HFF-Myc (cell line): ENCODE measurements at places on chromosomes 7 and 10.

- no peak for DNase-seq
Measured at GRCh38 chr10:14389981-14390590, 59.4 kb upstream of the FRMD4A start.

DNA sequence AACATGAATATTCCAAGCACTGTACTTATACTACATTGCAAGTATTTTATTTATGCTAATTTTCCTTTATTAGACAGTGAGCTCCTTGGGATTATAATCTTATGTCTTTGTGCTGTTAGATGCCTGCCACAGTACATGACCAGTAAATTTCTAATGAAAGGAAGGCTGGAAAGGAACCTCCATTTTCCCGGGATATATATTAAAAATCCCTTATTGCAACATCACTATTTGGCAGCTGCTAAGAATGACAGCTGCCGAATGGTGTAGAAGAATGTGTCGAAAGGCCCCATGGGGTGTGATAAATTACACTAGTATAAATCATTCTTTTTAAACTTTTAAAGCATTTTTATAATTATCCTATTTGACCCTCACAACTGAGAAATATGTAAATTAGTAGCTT is 59.1 kb downstream of the TFAM start:
- no peak for DNase-seq

DNA sequence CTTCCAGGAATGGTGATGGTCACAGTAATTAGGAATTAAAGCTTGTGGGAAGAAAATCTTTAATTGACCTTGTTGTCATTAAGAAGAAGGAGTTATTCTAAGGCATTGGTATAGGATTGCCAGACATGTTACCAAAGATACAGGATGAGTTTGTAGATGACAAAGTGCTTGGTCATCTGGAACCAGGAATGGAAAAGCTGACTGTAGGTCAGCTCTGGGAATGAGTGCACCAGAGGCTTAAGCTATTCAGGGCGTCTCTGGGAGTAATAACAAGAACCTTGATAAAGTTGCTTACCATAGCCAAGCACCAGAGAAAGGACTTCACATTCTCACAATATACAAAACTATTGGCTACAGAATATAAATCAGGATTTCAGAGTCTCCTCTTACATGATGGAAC is 89.0 kb downstream of the PHTF2 start:
- DNase-seq = no peak

- no peak for DNase-seq
Measured at GRCh38 chr7:128790315-128791041, 1.3 kb upstream of the CCDC136 start.

GRCh38 chr10:97782455-97783228 is 10.8 kb upstream of the SFRP5 start:
- no peak for DNase-seq

GRCh38 chr7:108380517-108380916 is 75.7 kb downstream of the NRCAM start:
- DNase-seq = no peak

GRCh38 chr7:3430588-3430987 is 129.5 kb downstream of the SDK1 start:
- DNase-seq = no peak

DNA sequence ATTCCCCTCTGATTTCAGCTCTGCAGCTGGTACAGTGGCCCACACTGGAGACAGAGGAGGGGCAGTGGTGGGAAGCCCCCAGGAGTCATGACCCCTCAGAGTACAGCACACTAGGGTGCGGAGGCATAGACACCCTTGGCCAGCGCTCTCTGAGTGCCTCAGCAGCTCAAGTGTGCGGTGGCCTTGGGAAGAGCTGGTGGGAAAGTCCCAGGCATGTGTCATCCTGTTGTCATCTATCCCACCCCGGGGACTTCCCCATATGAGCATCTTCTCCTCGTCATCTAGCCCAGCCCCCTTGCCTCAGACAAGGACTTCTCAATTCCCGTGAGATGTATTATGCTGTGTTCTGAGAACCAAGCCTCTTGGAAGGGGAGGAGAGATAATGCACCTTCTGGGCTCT is 15.6 kb upstream of the PPIF start:
- no peak for DNase-seq

DNA sequence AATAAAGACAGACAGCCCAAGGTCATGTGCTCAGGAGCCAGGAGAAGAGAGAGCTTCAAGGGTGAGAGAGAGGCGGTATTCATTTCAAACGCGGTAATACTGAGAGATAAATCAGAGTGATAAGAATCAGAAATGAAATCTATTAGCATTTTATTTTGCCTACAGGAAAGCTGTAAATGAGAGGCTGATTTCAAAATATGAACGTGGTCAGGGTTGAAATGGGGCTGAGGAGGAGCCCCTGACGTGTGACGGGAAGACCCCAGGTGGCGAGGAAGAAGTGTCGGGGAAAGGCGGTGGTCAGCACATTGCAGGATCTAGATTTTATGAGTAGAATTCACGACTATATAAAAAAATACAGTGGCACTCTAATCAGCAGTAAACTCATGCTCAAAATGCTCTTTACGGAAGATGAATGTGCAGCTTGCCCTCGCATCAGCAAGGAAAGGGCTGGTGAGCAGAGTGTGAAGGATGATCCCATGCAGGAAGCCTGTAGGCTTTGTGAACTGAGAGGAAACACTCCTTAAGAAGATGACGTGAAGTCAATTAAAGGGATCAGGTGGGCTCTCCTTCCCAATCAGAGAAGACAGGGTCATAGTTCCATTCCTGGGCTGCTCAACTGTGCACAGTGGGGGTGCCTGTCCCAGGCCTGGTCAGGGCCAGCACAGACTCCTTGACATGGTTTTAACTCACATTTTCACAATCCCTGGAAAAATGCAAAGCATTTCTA is 360.2 kb downstream of the PTPRN2 start:
- DNase-seq = no peak

GRCh38 chr10:13503745-13504463 is 24.9 kb downstream of the BEND7 start:
- DNase-seq = no peak

- DNase-seq = no peak
Measured at GRCh38 chr7:136884492-136884891, 16.0 kb downstream of the CHRM2 start.

GRCh38 chr10:124717041-124717757 is 27.0 kb downstream of the FAM53B start:
- DNase-seq = no peak

GRCh38 chr7:45435846-45436245 is 138.3 kb upstream of the ADCY1 start:
- peak; percentile 30 for DNase-seq

DNA sequence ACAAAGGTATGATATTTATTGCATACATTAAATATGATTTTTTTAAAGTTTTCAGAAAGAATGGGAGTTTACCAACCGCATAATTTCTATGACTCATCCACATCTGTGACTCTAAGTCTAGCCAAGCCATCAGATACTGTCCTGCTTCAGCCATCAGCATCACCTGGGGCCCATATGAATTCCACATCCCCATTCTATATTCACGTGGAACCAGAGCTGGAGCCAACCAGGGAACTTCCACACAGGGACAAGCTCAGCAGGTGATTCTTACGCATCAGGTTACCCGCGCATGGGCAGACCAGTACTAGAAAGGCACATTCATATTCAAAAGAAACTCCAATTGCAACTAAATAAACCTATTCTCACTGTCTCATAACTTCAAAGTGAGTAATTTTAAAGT is 817.7 kb upstream of the IGFBP3 start:
- no peak for DNase-seq

DNA sequence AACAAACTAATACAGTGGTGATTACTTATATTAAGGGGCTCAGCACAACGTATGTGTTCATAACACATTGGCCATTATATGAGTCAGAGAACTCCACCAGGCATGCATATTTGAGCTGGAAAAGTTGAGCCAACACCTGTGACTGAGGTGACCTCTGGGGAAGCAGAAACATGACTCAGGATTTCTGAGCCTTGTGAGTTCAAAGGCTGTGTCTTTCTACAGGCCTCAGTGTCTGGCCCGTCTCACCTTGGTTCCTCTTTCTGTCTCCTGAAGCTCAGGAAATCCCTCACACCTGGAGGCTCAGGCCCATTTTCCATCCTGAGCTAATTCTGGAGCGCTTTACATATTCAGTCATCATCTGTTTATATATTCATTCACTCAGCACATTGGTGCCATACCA is 230.9 kb upstream of the AGK start:
- no peak for DNase-seq

GRCh38 chr7:155951554-155952158 is 139.4 kb upstream of the SHH start:
- DNase-seq = no peak

DNA sequence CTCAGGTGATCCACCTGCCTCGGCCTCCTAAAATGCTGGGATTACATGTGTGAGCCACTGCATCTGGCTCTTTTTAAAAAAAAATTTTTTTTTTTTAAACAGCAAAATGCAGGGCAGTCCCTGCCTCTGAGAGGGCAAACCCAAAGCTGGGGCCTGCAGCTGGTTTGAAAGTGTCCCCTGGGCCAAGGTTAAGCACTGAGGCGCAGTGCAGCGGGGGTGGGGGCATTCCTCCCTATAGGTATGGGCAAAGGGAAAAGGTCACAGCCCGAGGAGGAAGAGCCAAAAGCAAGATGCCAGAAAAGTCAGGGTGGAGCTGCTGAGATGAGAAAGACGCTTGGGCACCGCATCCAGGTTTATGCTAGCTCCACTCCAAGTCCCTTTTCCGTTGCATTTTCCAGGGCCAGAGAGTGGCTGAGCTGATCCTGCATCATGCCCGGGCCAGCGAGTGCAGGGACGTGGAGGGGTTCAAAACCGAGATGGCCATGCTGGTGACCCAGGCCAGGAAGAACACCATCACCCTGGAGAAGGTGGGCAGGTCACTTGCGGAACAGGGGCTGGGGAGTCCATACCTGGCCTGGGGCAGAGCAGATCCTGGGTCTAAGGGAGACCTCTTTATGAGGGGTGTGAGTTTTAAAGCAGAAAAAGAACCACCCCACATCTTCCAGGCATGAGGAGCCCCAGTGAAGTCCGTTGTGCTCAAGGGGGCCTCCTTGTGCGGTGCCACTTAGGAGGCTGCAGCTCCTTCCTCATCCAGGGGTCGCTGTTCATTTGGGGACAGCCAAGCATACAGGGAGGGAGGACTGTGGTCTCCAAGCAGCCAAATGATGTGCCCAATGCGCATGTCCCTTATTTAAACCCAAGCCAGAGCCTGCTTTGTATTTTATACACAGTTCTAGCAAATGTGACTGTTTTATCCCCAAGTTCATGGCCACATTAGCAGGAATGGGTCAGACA is 7.0 kb upstream of the NDUFB2 start:
- DNase-seq = no peak
